GM12891 (cell line): ENCODE measurements at places on chromosomes 1 and 21.

- DNase-seq = no peak
Measured at GRCh38 chr1:59757197-59757747, 57.5 kb upstream of the HOOK1 start.

DNA sequence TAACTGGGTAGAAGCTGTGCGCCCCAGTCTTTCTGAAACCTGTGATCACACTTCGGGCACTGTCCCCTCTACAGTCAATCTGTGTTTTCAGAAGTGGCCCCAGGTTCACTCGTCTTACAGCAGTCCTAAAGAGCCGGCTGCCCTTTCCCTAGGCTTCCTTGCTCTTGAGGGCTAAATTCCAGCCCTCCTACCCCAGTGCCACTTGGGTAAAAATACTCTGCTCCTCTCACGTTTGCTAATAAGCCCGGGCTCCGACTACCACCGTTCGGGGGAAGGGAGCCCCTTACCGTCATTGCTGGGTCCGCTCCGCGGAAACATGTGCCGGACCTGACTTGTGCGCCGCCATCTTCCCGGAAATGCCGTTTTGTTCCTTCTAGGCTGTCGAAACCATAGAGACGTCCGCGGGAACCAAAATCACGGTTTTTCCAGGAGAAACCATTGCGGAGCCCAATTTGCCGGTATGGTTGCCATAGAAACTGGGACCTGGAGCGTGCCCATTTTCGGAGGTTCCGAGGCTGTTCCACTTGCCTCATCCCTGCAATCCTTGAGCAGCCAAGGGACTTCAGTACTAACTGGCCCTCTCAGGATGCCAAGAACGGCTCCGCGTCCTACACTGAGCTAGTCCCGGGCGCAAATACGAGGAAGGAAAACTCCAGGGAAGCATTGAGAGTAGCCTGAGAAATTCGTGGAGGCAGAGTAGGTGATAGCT lies at the start of gene GPATCH4:
Gene GPATCH4, minus strand, starts transcription at position 358 of the 709 bp plus-strand sequence.
- DNase-seq = no peak

GRCh38 chr1:116677474-116678062 lies 10.0 kb upstream of the IGSF3 start:
- no peak for DNase-seq

GRCh38 chr1:207812778-207813511 lies 61.1 kb downstream of the CD46 start:
- DNase-seq = no peak

DNA sequence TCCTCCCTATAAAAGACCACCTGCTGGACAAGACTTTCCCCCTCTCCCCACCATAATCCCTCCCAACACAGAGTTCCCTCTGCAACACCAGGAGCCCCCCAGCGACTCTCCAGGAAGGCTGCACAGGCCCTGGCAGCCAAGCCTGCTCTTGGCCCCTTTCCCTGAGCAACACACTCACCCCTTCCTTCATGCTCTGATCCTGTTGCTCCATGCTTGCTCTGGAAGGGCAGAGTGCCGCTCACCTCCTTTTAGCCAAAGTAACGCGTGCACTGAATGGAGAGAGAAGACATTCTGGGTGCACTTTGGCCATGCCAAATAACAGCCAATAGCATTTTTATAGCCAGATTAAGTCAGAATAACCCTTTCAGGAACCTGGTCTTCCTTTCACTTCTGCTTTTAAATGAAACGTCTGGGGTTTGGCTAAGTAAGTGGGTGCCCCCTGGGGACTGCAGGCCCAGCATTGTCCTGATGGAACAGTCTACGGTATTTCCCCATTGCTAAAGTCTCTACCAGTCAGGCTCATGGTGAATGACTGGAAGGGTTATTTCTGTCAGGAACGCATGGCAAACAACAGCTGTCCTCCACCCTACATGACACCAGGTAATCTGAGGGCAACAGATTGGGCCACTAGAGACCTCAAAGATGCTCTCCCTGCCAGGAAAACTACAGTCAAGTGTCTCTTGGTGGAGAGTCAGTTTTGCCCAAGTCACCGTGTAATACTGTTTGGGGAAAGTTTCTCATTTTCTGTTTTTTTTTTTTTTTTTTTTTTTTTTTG lies at the start of gene SLC2A5:
Gene SLC2A5, minus strand, starts transcription at position 310 of the 775 bp plus-strand sequence. Its CDS starts 99 bp downstream, at position 211.
- peak; percentile 66 for DNase-seq

GRCh38 chr1:24117722-24118409 lies 5.9 kb upstream of the MYOM3 start:
- DNase-seq = no peak

DNA sequence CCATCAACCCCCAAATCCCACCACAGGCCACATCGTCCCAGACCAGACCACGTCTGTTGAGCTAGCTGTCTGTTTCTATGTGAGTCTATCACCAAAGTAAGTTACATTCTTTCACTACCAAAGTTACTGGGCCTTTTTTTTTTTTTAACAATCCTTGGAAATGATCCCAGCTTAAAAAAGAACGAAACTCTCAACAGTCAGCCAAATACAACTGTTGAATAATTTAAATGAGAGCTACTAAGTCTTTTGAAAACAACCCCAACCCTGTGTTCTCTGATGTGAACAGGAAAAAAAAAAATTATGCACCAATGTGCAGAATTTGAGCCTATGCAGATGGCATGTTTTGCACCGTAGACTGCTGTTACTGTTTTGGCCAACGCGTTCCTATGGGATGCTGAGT lies 134.0 kb upstream of the ETS2 start:
- no peak for DNase-seq

DNA sequence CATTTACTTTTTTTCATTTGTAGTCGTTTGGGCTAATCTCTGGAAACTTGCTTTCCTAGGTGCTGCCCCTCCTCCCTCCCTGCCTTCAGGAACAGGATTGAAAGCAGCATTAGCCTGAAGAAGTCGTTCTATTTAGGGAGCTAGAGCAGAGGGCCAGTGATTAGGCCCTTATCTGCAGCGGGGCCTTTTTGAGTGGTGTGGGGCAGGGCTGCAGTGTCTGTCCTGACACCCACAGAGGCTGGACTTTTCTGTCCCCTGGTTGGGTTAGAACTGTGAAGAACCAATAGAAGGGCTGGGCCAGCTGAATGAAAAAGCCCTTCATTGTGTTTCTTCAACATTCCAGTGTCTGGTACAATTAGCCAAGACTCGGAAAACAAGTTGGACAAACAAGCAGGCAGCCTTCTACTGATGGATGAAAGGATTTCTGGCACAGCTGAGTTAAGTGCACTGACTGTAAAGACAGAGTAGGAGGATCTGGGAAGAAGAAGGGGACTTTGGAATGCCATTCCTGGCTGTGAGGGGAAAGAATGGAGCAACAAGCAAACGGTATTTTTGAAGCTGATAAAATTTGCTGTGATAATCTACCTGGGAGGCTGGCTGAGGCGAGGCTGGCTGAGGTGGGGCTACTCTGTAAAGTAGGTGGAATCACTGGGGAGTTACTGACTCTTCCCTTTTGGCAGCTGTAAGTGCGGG lies 9.7 kb downstream of the MACF1 start:
- DNase-seq = no peak

- DNase-seq = no peak
Measured at GRCh38 chr1:69321311-69321710, 246.4 kb upstream of the LRRC7 start.

DNA sequence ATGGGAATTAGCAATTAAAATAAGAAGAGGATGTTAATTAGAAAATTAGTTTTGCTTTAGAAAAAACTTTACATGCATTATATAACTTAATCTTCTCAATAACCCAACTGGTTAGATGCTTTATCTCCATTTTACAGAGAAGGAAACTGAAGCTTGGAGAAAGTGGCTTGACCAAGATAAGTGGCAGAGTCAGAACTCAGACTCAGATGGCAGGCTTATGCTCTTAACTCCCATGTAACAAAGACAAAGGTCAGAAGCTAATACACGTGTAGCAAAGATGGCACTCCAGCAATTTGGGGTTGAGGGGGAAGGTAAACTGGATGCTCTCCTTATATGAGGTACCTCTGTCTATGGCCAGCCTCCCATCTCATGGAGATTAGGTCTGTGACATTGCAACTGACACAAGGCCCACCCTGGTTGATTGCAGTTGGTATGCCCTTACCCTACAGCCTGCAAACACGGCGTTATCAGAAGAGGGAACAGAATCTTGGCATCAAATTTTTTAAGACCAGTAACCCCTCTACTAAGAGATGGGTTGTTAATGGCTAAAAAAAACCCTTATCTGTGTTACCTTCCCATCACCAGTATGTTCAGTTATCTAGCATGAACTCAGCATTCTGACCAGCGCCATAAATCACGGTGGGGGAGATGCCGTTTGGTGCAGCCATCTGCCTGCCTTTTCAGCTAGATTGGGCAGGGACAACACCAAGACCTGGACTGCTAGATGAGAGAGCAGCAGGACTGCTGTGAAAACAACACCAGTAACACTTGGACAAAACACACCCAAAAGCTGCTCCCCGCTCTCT lies 97.0 kb downstream of the UBR4 start:
- DNase-seq = no peak

GRCh38 chr1:67170751-67171573 lies 4.7 kb downstream of the IL23R start:
- DNase-seq = no peak

DNA sequence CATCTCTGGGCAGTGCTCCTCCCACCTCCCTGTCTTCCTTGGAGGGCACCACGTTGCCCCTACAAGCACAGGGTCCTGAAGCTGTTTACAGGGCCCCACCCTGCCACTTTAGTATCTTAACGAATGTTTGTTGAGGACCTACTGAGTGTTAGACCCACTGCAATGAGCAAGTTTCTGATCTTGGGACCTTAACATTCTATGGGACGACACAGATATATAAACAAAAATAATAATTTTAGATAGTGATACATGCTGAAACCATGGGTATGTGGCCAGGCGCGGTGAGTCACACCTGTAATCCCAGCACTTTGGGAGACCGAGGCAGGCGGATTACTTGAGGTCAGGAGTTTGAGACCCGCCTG lies 10.1 kb downstream of the ENTREP3 start:
- DNase-seq = no peak

DNA sequence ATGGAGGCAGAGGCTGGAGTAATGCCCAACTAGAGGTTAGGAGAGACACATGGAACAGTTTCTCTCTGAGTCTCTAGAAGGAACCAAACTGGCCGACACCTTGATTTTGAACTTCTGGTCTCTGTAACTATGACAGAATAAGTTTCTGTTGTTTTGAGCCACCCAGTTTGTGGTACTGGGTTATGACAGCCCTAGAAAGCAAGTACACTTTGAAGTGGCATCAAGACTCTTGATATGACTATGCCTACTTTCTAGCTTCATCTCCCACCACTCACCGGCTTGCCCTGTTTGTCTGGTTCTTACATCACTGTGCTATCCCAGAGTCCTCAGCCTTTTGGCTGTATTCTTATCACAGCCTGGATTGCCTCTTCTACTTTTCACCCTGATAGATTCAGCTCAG lies 230.3 kb upstream of the USP24 start:
- no peak for DNase-seq

DNA sequence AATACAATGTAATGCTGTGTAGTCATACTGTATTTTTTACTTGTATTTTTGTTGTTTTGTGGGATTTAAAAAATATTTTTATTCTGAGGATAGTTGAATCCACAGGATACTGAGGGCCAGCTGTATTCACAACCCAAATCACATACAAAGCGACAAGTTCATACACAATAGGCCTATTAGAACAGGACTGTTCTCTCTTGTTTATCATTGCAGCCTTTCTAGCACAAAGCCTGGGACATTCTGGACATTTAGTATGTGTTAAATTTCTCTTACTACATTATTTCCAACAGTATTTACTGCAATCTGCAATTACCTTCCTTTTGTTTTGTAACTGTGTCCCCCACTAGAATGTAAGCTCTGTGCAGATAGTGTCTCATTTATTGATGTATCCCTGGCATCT lies 65.4 kb downstream of the SLC35A3 start:
- no peak for DNase-seq

GRCh38 chr1:168843950-168844349 lies 114.9 kb upstream of the DPT start:
- DNase-seq = no peak

- DNase-seq = peak; percentile 66
Measured at GRCh38 chr1:156129687-156130577, 15.4 kb downstream of the LMNA start.

DNA sequence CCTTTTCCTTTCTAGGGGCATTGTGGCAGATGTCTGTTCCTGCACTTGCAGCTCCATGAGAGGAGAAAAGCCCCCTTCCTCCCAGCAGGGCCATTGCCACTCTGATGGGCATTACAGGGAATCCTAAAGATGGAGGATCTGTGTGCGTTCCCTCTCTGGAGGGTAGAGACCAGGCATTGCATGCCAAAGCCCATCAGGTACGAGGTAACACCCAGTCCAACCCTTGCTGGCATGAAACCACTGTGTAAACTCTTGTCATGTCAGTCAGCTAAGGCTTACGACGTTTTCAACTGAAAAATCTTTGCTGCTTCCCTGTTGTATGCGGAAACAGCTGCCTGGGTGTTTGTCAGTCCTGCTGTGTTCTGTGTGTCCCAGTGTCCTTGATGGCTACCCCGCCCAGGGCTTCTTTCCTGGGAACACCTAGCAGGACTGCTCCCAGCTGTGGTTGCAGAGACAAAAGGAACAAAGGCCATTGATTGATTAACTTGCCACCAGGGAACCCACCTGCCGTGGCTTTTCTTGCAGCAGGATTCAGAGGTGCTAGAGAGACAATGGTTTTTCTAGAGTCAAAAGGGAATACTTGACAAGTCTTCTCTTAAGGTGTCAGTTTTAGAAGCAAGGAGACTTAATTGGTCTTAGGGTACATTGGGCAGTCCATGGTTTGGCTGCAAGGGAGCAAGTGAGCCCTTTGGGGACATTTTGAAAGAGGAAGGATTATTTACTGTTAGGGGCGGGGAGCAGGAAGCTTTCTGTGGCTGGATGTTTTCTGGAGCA lies 24.6 kb downstream of the B3GALT5 start:
- no peak for DNase-seq

DNA sequence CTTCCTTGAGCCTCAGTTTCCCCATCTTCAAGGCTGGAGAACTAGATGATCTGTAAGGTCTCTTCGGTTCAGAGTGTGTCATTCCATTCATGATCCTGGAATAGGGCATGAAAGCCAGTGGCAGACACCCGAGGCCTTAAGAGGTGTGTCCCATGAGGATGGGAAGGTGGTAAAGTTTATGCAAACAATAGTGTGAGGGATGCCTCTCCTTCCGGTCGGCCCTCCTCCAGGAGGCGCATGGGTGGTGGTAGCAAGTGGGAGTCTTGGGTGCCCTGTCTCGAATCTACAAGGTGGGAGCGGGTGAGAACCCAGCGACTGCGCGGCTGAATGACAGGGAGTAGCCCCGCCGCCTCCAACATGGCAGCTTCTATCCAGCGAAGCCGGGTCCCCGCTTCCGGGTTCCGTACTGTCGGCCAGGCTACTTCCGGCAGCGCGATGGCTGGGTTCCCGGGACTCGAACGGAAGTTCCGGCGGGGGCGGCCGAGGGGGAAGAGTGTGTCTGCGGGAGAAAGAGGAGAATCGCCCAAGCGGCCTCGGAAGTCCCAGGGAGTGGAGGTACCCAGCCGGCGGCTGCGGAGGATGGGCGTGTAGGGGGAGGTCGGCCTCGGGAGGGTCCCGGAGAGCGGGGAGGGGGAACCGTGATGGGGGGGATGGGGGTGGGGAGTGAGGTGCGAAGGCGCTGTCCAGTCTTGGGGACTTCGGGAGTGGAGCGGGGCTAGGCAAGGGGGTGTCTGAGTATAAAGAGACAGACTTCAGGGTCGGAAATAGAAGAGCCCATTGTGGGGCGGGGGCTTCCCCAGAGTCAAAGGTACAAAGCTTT lies at the start of gene LYPLA2:
Gene LYPLA2, plus strand, starts transcription at position 450 of the 820 bp plus-strand sequence. CDS start 1,538 bp downstream, outside the sequence.
- peak; percentile 92 for DNase-seq

GRCh38 chr1:239616673-239617072 lies 230.3 kb downstream of the CHRM3 start:
- DNase-seq = no peak
